ENCODE measurements at places on chromosomes 4 and X. TPM values are rescaled to one million over a fixed set of nuclear protein-coding genes. Genes with fewer than 3 reads are reported as not detected.

DNA sequence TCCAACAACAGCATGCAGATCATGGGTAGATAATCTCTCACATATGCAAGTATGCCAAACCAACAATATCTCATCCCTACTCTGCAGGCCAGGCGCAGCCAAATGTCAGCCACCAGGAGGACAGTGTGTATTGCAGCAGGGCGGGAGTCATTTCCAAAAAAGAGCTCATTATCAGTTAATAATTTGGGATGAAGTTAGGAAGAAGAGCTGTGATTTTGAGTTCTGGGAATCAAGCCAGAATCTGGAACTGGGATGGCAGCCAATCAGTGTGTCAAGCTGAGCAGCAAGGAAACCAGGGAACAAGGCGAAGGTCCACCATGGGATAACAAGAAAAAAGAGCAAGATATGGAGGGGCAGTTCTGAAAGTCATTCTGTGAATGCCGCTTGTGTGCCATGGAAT lies 88.2 kb upstream of the CAMK2D start:
- no peak for DNase-seq

DNA sequence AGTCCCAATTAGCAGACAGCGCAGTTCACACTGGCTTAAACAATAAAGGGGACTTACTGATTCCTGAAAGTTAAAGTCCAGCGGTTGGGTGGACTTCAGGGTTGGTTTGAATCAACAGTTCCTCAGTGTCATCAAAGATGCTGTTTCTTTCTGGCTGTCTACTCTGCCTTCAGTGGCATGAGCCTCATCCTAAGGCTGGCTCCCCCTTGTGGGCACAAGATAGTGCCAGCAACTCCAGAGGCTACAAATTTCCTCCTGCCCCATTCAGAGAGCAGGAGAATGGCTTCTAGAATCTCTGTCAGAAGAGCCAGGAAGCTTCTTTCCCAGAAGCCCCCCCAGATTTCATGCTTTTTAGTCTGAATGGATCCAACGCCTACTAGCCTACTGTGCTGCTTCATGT lies 82.4 kb upstream of the MTM1 start:
- DNase-seq, result peak; percentile 23

The GPM6B gene
- total RNA-seq, result 0.68 TPM

DNA sequence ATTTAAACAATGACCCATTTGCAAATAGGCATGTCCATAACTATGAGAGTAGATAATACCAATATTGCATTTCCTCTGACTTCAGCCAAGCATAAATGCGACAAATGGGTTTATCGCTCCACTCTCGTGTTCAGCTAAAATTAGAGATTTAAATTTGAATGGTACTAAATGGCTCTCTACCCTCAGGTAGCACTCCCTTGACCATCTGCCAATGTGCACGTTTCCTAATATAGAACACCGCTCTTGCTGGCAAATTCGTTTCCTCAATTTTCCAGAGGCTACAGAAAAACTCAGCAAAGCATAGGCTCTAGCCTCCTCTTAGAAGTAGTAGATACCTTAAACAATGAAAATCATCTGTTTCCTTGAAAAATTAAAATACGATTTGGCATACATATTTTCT lies 251.6 kb downstream of the ADGRA3 start:
- DNase-seq, result no peak

The EXOC1L gene
- not detected for total RNA-seq

GRCh38 chr4:42656679-42656943 lies 294 bp downstream of the ATP8A1 start:
- no peak for DNase-seq

The MGARP gene
- 2.0 TPM for total RNA-seq
